Liver (tissue), 10 donors: ENCODE measurements at places on chromosomes 11 and 22. TPM values are rescaled to one million over a fixed set of nuclear protein-coding genes. Genes with fewer than 3 reads are reported as not detected.
A peak's percentile ranks its signal among the peaks of the same experiment; 100 is the strongest.

DNA sequence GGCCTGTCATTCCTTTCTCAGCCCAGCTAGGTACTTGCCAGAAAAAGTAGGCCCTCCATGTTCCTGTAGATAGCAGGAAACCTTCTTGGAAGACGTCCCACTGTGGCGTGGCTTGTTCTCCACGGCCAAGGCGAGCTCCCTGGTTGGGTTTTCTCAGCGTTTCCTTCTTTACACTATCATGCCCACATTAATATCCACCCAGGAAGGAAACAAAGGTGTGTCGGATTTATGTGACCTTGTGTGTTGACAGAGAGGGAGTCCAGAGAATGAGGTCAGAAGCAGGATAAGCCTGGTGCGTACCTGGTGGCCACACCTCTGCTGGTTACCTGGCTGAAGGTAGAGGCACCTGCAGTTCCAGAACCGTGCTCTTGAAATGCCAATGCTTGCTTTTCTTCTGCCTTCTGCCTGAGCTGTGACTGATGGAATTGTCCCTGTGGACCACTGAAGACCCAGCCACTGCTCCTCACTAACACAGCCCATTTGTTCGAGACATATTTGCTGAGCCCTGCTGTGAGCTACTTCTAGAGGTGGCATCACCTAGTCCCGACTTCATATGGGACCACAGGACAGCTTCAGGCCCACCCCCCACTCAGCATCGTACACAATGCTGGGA lies 7.9 kb downstream of the ASPHD2 start:
- no peaks in the 10 kb centered on the region for H3K27me3 ChIP-seq
- H3K4me1 ChIP-seq = no peaks in the 10 kb centered on the region
- no peak for DNase-seq
- H3K36me3 ChIP-seq = no peaks in the 10 kb centered on the region

- no peak overlapping the region for H3K4me3 ChIP-seq
- H3K36me3 ChIP-seq = no peaks in the 10 kb centered on the region
- H3K27me3 ChIP-seq = no peaks in the 10 kb centered on the region
- no peak overlapping the region for H3K27ac ChIP-seq
These were observed 71.8 kb downstream of the STIM1 start for GRCh38 chr11:3927129-3927796.

DNA sequence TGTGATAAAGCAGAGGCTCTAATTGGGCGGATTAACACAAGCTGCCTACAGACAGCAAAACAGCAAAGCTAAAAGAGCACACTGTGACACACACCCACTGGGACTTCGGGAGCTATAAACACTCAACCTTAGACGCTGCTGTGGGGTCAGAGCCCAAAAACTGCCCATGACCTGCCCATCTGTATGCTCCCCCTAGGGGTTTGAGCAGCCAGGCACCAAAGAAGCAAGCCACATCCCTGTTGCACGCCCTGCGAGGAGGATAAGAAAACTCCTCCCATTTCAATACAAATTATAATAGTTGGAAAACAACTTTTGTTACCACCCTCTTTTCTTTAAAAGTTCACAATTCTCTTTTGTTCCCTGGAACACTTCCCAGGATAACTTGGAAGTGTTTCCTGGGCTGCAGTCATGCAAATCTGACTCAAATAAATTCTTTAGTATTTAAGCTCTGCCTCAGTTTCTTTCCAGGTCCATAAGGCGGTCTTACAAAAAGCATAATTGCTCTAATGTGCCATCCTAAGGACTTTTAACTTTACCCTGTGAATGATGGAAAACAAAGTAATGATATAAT lies 86.4 kb downstream of the DLG2 start:
- H3K27ac ChIP-seq = no peak overlapping the region
- H3K4me3 ChIP-seq = no peak overlapping the region
- no peaks in the 10 kb centered on the region for H3K4me1 ChIP-seq

DNA sequence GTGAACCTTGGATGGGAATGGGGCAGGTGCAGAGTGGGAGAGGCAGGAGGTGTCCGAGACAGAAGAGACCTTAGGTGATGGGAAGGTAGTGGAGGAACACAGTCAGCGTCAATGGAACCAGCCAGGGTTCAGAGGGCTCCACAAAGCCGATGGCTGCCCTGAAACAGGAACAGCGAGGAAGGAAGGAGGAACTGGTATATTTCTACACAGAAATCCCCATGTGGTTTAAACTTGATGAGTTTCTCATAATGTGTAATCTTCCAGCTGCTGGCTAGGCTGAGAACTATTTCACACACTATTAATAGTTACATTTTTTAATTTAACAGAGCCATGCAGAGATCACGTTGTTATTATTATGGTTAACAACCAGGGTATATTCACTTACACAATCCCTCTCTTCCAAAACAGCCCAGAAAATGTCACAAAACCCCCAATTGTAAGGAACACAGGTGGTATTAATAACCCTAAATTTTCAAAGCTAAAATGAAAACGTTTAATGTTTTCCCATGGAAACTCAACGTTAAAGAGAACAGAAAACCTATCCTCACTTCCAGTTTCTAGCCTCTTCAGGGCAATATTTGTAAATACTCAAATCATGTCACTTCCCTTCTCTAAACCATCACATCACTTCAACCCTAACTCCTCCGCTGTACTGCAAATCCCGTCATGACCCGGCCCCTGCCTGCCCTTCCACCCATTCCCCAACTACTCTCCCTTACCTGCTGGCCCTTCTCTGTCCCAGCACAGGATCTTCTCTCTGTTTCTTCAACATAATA lies 74.5 kb upstream of the ARFGAP3 start:
- H3K4me3 ChIP-seq = no peak overlapping the region
- DNase-seq = no peak
- H3K27me3 ChIP-seq = no peaks in the 10 kb centered on the region
- H3K27ac ChIP-seq = peak overlapping the region; percentile 60
- H3K4me1 ChIP-seq = peaks cover 10% of the 10 kb centered on the region

GRCh38 chr11:20119315-20119714 lies 41.0 kb downstream of the DBX1 start:
- no peak for DNase-seq
- H3K4me3 ChIP-seq = no peak overlapping the region
- peaks cover 33% of the 10 kb centered on the region for H3K36me3 ChIP-seq
- H3K27me3 ChIP-seq = no peaks in the 10 kb centered on the region
- no peaks in the 10 kb centered on the region for H3K4me1 ChIP-seq

GRCh38 chr11:2529173-2529572 lies 84.4 kb downstream of the KCNQ1 start:
- H3K4me1 ChIP-seq = peaks cover 6% of the 10 kb centered on the region

DNA sequence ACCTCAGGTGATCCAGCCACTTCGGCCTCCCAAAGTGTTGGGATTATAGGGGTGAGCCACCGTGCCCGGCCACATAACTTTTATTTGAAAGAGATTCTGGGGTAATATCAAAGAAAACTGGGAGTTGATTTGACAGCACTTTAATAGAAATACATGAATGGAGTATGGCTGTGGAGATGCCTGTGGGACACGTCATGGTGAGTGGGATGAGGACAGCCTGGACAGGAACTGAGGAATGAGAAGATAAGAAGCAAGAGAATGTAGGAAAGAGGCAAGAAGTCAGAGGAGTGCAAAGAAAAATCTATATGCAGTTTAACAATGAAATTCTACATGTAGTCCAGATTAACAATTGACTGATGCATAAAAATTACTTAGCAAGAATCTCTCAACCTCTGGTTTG lies 31.0 kb downstream of the SLC22A6 start:
- H3K27me3 ChIP-seq = no peaks in the 10 kb centered on the region
- no peak overlapping the region for H3K4me3 ChIP-seq
- no peaks in the 10 kb centered on the region for H3K4me1 ChIP-seq
- no peak overlapping the region for H3K27ac ChIP-seq

DNA sequence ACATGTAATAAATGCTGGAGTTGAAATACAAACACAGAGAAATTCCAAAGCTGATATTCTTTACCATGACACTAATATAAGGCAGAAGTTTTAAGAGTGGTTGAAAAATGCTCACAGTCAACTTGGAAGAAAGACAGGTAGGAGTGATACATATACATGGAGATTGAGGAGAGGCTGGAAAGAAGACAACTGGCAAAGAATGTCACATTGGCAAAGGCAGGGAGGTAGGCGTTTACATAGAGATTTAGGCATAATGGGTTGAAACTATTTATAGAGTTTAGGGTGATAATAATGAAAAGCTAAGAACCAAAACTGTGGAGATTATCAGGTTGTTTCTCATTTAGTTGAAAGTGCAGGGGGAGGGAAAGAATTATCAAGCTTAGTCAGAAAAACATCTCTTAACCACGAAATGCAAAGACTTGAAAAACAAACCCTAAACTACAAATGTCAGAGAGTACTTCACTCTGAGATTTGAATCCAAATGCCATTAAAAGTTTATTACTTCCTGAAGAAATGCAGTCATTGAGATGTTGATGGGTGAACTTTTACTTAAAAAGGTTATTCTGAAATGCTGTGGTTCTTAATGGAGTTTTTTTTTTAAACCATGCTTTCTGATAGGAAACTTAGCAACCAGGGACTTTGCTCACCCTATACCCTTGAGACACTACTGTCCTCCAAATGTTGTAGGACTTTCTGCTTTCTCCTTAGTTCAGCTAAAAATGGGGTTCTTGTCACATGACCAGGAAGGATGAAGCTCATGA lies 138.4 kb upstream of the CCDC90B start:
- H3K27me3 ChIP-seq = no peaks in the 10 kb centered on the region
- no peak overlapping the region for H3K27ac ChIP-seq
- no peak overlapping the region for H3K4me3 ChIP-seq
- no peaks in the 10 kb centered on the region for H3K36me3 ChIP-seq
- no peaks in the 10 kb centered on the region for H3K4me1 ChIP-seq

DNA sequence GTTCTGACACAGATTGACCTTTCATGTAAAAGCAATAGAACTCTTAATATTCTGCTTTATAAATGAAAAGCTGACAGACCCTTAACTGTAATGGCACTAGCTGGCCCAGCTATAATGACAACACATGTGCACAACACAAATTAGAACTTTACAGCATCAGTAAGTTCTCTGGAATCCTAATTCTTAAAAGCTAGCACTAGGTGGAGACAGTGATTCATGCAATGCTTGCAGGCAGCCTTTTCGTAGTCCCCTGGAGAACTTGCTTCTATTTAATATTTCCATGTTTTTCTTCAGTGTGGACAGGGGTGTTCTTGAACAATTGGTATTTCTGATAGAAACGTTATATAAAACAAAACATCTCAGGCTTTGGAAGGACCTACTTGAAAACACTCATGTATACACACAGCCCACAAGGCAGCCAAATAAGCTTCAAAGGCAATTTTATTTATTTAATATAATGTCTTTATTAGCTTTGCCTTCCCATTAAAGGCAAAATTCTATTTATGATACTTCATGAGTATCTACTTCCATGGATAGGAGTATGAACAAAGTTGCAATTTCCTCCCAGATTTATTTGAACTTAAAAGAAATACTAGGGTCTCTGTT lies 374.3 kb upstream of the MPPED2 start:
- H3K27ac ChIP-seq = no peak overlapping the region
- no peaks in the 10 kb centered on the region for H3K27me3 ChIP-seq
- H3K4me3 ChIP-seq = no peak overlapping the region
- DNase-seq = no peak

The CHST1 gene
- total RNA-seq = 0.59 TPM

DNA sequence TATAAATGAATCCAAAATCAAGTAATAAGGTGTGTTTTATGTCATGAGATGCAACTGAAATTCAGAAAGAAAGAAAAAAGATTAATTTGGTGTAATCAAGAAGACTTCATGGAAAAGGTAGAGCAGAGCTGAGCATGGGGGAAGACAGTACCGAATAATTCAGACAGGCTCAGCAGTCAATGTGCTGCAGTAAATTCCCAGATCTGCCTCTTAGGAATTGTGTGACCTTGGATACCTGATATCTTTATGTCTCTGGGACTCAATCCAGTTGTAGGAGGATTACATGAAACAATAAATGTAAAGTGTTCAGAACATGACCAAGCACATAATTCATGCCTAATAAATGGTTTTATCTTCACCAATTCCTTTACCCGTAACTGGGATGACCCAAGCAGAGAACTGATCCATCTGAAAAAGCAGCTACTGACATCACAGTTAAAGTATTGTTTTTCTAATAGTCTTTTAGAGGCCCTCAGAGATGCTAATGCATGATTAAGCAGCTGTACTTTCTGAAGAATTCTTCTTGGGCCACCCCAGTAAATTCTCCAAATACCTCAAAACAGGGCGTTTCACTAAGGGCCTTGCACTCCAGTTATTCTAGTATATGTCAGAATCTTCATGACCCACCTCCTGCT lies 7.8 kb downstream of the MS4A12 start:
- no peaks in the 10 kb centered on the region for H3K27me3 ChIP-seq
- no peak overlapping the region for H3K27ac ChIP-seq
- no peak for DNase-seq
- H3K4me3 ChIP-seq = no peak overlapping the region

DNA sequence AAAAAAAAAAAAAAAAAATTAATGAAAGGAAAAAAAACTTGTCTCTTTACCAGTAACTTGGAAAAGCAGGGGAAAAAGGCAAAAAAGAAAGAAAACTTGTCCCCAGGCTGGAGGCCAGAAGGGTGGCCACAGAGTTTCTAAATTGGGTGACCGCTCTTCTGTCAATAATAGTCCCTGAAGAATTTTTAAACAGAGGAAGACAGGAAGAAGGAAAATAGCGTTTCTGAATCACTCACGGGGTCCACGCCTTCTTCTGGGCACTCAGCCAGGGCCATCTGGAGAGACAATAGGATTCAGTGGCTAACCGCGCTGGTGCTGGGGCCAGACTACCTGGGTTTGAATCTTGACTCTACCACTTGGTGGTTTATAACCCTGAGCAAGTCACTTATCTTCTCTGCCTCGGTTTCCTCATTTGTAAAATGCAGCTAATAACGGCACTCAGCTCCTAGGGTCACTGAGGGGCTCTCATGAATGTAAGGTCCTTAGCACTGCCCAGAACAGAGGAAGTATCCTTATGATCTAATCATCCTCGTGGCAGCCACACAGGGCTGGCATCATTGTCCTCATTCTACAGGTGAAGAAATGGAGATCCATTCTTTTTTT lies 7.0 kb downstream of the C11orf86 start:
- peak; percentile 51 for DNase-seq
- no peak overlapping the region for H3K4me3 ChIP-seq
- peaks cover 3% of the 10 kb centered on the region for H3K4me1 ChIP-seq
- H3K27ac ChIP-seq = no peak overlapping the region
- H3K36me3 ChIP-seq = no peaks in the 10 kb centered on the region
